Activated CD8-positive, alpha-beta T cell treated with anti-CD3 and anti-CD28 coated beads, Interleukin-2, amount 10 ng/mL, durations not matched to agents 7 days and 5 days (primary cell): ENCODE measurements at places on chromosomes 6 and 20.
A peak's percentile ranks its signal among the peaks of the same experiment; 100 is the strongest.

- H3K4me3 ChIP-seq: no peak overlapping the region
- H3K36me3 ChIP-seq: no peaks in the 10 kb centered on the region
- H3K4me1 ChIP-seq: no peaks in the 10 kb centered on the region
- H3K27me3 ChIP-seq: peaks cover 11% of the 10 kb centered on the region
Observed at GRCh38 chr6:109411034-109411433, 28.8 kb upstream of the CD164 start.

GRCh38 chr20:44909872-44910689 is at the start of gene PABPC1L:
PABPC1L (plus strand) TSS chr20:44910060; CDS start chr20:44910144, 84 bp downstream.
- peaks cover 51% of the 10 kb centered on the region for H3K4me1 ChIP-seq
- H3K27me3 ChIP-seq: no peaks in the 10 kb centered on the region
- DNase-seq: peak; percentile 79
- H3K36me3 ChIP-seq: peaks cover 65% of the 10 kb centered on the region
- H3K4me3 ChIP-seq: peak within 1 kb of the TSS; percentile 85
- H3K27ac ChIP-seq: peak within 1 kb of the TSS; percentile 78

GRCh38 chr6:112409311-112409710 is 62.2 kb downstream of the RFPL4B start:
- H3K4me1 ChIP-seq: no peaks in the 10 kb centered on the region
- H3K27me3 ChIP-seq: peaks cover 2% of the 10 kb centered on the region
- H3K4me3 ChIP-seq: no peak overlapping the region
- no peak overlapping the region for H3K27ac ChIP-seq
- no peaks in the 10 kb centered on the region for H3K36me3 ChIP-seq
- DNase-seq: no peak

DNA sequence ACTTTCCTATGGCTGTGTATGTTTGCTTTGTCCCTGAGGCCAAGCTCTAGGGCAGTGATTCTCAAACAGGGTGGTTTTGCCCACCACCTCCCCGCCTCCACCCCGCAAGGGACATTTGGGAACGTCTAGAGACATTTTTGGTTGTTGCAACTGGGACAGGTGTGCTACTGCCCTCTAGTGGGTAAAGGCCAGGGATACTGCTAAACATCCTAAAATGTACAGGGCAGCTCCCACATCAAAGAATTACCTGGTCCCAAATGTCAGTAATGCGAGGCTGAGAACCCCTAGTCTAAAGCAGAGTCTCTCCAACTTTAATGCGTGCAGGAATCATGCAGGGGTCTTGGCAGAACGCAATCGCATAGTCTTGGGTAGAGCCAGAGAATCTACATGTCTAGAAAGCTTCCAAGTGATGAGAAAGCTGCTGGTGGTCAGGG is 5.1 kb downstream of the KCNS1 start:
- peaks cover 13% of the 10 kb centered on the region for H3K4me1 ChIP-seq
- peaks cover 6% of the 10 kb centered on the region for H3K36me3 ChIP-seq
- DNase-seq: peak; percentile 75
- H3K4me3 ChIP-seq: no peak overlapping the region
- H3K27ac ChIP-seq: no peak overlapping the region

- H3K4me1 ChIP-seq: peaks cover 12% of the 10 kb centered on the region
- no peaks in the 10 kb centered on the region for H3K27me3 ChIP-seq
- no peaks in the 10 kb centered on the region for H3K36me3 ChIP-seq
- H3K4me3 ChIP-seq: no peak overlapping the region
Observed at GRCh38 chr6:139765825-139766285, 391.4 kb upstream of the CITED2 start.

DNA sequence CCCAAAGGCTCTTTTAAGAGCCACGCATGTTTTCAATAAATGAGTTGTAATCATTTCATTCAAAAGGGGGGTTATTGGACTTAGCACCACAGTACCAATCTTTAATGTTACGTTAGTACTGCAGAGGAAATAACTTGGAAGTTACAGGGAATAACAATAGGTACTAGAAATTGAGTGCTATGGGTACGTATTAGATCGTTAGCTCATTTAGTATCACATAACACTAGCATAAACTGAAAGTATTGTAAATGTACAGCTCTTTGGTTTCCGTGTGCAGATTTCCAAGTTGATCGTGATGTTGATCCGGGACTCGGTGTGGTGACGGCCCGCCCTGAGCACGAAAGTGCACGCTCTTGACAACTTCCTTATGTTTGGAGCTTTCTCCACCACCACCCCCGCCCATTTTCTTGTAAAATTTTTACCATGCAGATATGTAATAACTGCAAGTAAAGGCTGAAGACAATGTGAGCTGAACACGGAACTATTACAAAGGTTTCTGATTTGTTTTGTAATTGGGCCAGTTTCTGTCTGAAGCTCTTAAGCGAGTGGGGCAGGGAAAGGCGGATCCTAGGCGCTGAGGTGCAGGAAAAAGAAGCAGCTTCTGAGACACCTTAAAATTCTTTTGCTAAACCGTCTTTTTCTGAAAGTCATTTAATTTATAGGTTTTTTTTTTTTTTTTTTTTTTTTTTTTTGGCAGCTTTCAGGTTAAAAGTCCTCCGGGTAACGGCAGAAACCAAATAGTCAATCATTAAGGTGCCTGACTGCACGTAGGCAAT is 71.5 kb downstream of the HFE start:
- H3K27ac ChIP-seq: peak overlapping the region; percentile 99
- H3K36me3 ChIP-seq: peaks cover 39% of the 10 kb centered on the region
- H3K4me1 ChIP-seq: peaks cover 47% of the 10 kb centered on the region
- peak; percentile 80 for DNase-seq

DNA sequence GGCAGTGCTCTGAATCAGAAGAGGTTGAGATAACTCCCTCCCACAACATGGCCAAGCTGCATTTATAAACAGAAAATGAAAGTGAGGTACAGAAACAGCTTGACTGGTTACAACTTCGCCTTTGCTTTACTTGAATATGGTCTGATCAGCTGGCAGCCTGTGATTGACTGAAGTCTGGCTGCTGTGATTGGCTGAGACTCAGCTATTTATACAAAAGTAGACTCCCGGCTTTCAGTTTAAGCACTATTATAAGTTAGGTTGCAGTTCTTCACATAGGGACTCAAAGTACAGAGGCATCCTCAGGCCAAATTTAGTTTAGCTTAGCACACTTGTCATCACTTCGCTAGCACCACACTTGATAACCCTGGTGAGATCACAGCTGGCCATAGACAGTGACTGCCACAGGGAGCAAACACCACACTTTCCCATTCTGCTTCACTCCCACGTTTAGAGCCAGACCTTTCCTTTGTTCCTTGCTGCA is 362.6 kb downstream of the EPM2A start:
- H3K4me3 ChIP-seq: peak overlapping the region; percentile 26
- peak; percentile 23 for DNase-seq
- no peaks in the 10 kb centered on the region for H3K36me3 ChIP-seq
- no peaks in the 10 kb centered on the region for H3K27me3 ChIP-seq
- peaks cover 3% of the 10 kb centered on the region for H3K4me1 ChIP-seq

GRCh38 chr6:111356551-111356950 is 126.5 kb downstream of the REV3L start:
- H3K4me1 ChIP-seq: no peaks in the 10 kb centered on the region
- no peak overlapping the region for H3K4me3 ChIP-seq
- H3K36me3 ChIP-seq: peaks cover 12% of the 10 kb centered on the region
- H3K27ac ChIP-seq: no peak overlapping the region
- no peak for DNase-seq
- no peaks in the 10 kb centered on the region for H3K27me3 ChIP-seq

- DNase-seq: no peak
- H3K4me3 ChIP-seq: no peak overlapping the region
- H3K27me3 ChIP-seq: no peaks in the 10 kb centered on the region
- no peak overlapping the region for H3K27ac ChIP-seq
- peaks cover 20% of the 10 kb centered on the region for H3K4me1 ChIP-seq
Observed at GRCh38 chr20:5526516-5526915, 209.8 kb upstream of the PROKR2 start.

DNA sequence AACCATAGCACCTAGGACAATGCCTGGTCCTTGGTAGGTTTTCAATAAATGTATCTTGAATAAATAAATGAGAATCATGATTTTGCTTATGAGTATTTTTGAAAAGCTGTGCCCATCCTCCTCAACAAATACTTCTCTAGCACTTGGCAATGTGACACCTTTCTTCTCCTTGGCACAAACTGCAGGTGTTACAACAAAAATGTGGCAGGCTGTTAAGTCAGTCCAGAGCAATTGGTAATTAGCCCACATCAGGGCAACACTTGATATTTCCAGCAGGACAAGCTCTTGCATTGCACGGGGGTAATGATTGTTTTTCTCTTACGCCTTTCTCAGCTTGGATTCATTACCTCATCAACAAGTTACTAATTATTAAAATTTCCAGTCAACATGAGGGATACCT is 31.6 kb upstream of the SNX9 start:
- H3K36me3 ChIP-seq: no peaks in the 10 kb centered on the region
- DNase-seq: no peak
- no peaks in the 10 kb centered on the region for H3K4me1 ChIP-seq
- peaks cover 11% of the 10 kb centered on the region for H3K27me3 ChIP-seq
- no peak overlapping the region for H3K27ac ChIP-seq

DNA sequence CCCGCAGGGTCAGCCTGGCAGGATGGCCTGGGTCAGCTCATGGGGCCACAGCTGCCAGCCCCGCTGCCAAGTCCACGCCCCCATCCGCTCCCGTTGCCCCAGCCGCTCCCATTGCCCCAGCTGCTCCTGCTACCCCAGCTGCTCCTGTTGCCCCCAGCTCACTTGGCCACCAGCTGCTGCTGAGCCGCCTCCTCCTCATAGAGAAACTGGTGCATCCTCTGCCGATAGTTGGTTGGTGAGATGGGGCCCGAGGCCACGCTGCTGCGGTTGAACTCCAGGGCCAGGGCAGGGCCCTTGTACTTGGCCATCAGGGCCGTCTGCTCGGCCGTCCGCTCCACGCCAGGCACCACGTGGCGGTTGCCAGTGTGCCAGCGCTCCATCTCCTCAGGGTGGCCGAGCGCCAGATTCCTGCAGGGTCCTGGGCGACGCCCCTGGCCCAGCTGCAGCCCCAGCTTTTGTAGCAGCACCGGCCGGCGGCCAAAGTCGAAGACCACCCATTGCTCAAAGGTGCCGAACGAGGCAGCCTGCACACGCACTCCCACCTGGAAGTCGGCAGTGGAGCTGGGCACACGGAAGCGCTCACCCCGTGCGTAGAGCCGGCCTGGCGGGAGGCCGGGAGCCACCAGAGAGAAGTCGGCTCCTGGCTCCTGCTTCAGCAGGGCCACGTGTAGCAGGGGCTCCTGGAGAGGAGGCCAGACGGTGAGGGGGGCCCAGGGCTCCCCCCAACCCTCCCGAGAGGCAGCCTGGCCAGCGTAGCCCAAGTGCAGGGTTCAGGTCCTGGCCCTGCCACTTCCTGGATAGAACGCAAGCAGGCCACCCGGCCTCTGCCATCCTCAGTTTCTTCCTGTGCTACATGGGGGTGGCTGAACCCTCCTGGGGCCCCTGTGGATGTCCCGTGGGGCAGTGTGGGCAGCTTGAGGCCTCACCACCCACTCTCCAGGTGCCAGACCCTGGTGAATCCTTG is 4.8 kb downstream of the HELZ2 start:
- H3K27ac ChIP-seq: peak overlapping the region; percentile 34
- peak overlapping the region; percentile 31 for H3K4me3 ChIP-seq
- no peak for DNase-seq
- H3K27me3 ChIP-seq: no peaks in the 10 kb centered on the region
- peaks cover 34% of the 10 kb centered on the region for H3K4me1 ChIP-seq
- H3K36me3 ChIP-seq: peaks cover 33% of the 10 kb centered on the region

GRCh38 chr6:55979526-55979925 is 104.1 kb upstream of the BMP5 start:
- no peak for DNase-seq
- no peak overlapping the region for H3K27ac ChIP-seq
- H3K36me3 ChIP-seq: no peaks in the 10 kb centered on the region
- no peaks in the 10 kb centered on the region for H3K4me1 ChIP-seq
- no peak overlapping the region for H3K4me3 ChIP-seq

GRCh38 chr20:38131588-38132121 is 33.4 kb downstream of the TGM2 start:
- peaks cover 17% of the 10 kb centered on the region for H3K4me1 ChIP-seq
- peaks cover 6% of the 10 kb centered on the region for H3K27me3 ChIP-seq
- no peaks in the 10 kb centered on the region for H3K36me3 ChIP-seq
- no peak for DNase-seq
- H3K27ac ChIP-seq: no peak overlapping the region

- no peaks in the 10 kb centered on the region for H3K4me1 ChIP-seq
- DNase-seq: no peak
- H3K36me3 ChIP-seq: no peaks in the 10 kb centered on the region
- no peaks in the 10 kb centered on the region for H3K27me3 ChIP-seq
Observed at GRCh38 chr6:110322151-110322873, 35.8 kb downstream of the METTL24 start.

- H3K27ac ChIP-seq: no peak overlapping the region
- no peaks in the 10 kb centered on the region for H3K4me1 ChIP-seq
- no peaks in the 10 kb centered on the region for H3K36me3 ChIP-seq
- H3K27me3 ChIP-seq: peaks cover 4% of the 10 kb centered on the region
- no peak for DNase-seq
Observed at GRCh38 chr6:157283330-157283898, 39.9 kb downstream of the TMEM242 start.

- peaks cover 15% of the 10 kb centered on the region for H3K36me3 ChIP-seq
- H3K27me3 ChIP-seq: no peaks in the 10 kb centered on the region
- H3K4me1 ChIP-seq: no peaks in the 10 kb centered on the region
- H3K27ac ChIP-seq: no peak overlapping the region
- no peak overlapping the region for H3K4me3 ChIP-seq
Observed at GRCh38 chr6:42199106-42199981, 4.6 kb upstream of the GUCA1B start.

GRCh38 chr6:90413867-90414266 is 117.2 kb upstream of the BACH2 start:
- DNase-seq: peak; percentile 87
- H3K4me1 ChIP-seq: peaks cover 67% of the 10 kb centered on the region
- peaks cover 3% of the 10 kb centered on the region for H3K36me3 ChIP-seq
- H3K27me3 ChIP-seq: no peaks in the 10 kb centered on the region

GRCh38 chr20:14126856-14127255 is 131.5 kb downstream of the MACROD2 start:
- H3K4me3 ChIP-seq: no peak overlapping the region
- no peaks in the 10 kb centered on the region for H3K27me3 ChIP-seq
- no peaks in the 10 kb centered on the region for H3K4me1 ChIP-seq
- DNase-seq: no peak

GRCh38 chr6:122754191-122754731 is 25.3 kb upstream of the FABP7 start:
- peaks cover 34% of the 10 kb centered on the region for H3K4me1 ChIP-seq
- H3K36me3 ChIP-seq: no peaks in the 10 kb centered on the region
- no peak for DNase-seq

- H3K27ac ChIP-seq: no peak overlapping the region
- peaks cover 40% of the 10 kb centered on the region for H3K27me3 ChIP-seq
- H3K4me1 ChIP-seq: peaks cover 30% of the 10 kb centered on the region
- peak overlapping the region; percentile 71 for H3K4me3 ChIP-seq
- no peaks in the 10 kb centered on the region for H3K36me3 ChIP-seq
Observed at GRCh38 chr6:37695857-37696219, 1.8 kb downstream of the MDGA1 start.

DNA sequence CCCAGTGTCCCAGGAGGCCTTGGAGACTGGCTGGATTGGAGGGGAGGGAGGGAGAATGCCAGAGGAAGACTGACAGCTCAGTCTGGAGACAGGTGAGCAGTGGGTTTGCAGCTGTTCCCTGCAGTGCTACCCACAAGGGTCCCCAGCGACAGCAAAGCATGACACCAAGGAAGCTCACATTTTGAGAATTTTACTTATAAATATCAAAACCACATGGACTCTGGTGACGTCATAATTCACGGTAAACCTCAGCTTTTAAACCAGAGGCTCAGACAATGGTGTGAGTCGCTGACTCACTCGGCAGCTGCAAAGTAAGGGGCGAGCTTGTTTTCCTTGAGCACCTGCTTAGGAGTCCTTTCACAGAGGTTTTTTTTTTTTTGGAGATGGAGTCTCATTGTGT is 65.2 kb downstream of the THBS2 start:
- H3K4me3 ChIP-seq: no peak overlapping the region
- peak; percentile 38 for DNase-seq
- peaks cover 9% of the 10 kb centered on the region for H3K4me1 ChIP-seq
- H3K27me3 ChIP-seq: no peaks in the 10 kb centered on the region
- no peaks in the 10 kb centered on the region for H3K36me3 ChIP-seq
